ENCODE measurements at places on chromosomes 16 and 17. TPM values are rescaled to one million over a fixed set of nuclear protein-coding genes. Genes with fewer than 3 reads are reported as not detected.

The NOS2 gene
- total RNA-seq: 0.07 TPM

- H3K4me3 ChIP-seq: peak overlapping the region; percentile 55
- H3K36me3 ChIP-seq: no peaks in the 10 kb centered on the region
Observed at GRCh38 chr17:333626-334396, 18.8 kb downstream of the RPH3AL start.

- DNase-seq: peak; percentile 43
- peaks cover 65% of the 10 kb centered on the region for H3K4me1 ChIP-seq
- no peaks in the 10 kb centered on the region for H3K27me3 ChIP-seq
- H3K4me3 ChIP-seq: peak overlapping the region; percentile 95
- H3K27ac ChIP-seq: peak overlapping the region; percentile 97
Observed at GRCh38 chr16:2027024-2028010, 615 bp downstream of the NHERF2 start.

- no peaks in the 10 kb centered on the region for H3K27me3 ChIP-seq
- no peaks in the 10 kb centered on the region for H3K36me3 ChIP-seq
Observed at GRCh38 chr17:35784895-35785294, 10.5 kb downstream of the MMP28 start.

The RECQL5 gene
- 7.6 TPM for total RNA-seq

DNA sequence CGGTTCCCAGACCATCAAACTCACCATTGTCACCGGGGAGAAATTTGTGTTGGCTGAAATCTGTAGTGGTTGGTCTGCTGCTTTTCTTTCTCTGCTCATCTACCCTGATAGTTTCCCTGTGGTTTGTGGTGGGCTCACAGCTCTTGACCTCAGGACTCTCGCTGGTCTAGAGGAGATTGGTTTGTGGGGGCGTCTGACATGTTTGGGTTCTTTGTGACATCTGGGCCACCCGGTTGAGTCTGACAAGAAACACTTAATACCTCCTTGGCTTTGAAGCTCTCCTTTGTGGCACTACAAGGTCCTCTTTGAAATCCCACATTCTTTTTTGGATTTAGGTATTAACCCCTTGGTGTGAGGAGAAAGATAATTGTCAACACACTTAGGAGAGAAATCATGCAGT is 662.0 kb downstream of the WWOX start:
- no peaks in the 10 kb centered on the region for H3K4me1 ChIP-seq
- no peak overlapping the region for H3K27ac ChIP-seq
- DNase-seq: no peak

GRCh38 chr16:67811899-67812298 is 5.2 kb downstream of the TSNAXIP1 start:
- no peak for DNase-seq
- H3K36me3 ChIP-seq: no peaks in the 10 kb centered on the region
- H3K4me3 ChIP-seq: no peak overlapping the region
- H3K4me1 ChIP-seq: peaks cover 6% of the 10 kb centered on the region

The CMTM2 gene
- total RNA-seq: not detected

The SLC12A3 gene
- not detected for total RNA-seq

The TSPAN10 gene
- not detected for total RNA-seq

The ZSWIM7 gene
- 31.0 TPM for total RNA-seq

- no peak for DNase-seq
- no peaks in the 10 kb centered on the region for H3K36me3 ChIP-seq
- no peak overlapping the region for H3K4me3 ChIP-seq
- no peaks in the 10 kb centered on the region for H3K27me3 ChIP-seq
- no peaks in the 10 kb centered on the region for H3K4me1 ChIP-seq
Observed at GRCh38 chr16:76579277-76579922, 302.2 kb downstream of the CNTNAP4 start.

GRCh38 chr17:67942810-67943209 is 53.5 kb downstream of the C17orf58 start:
- H3K27ac ChIP-seq: no peak overlapping the region
- H3K4me3 ChIP-seq: no peak overlapping the region
- H3K4me1 ChIP-seq: no peaks in the 10 kb centered on the region
- no peaks in the 10 kb centered on the region for H3K27me3 ChIP-seq
- no peak for DNase-seq

DNA sequence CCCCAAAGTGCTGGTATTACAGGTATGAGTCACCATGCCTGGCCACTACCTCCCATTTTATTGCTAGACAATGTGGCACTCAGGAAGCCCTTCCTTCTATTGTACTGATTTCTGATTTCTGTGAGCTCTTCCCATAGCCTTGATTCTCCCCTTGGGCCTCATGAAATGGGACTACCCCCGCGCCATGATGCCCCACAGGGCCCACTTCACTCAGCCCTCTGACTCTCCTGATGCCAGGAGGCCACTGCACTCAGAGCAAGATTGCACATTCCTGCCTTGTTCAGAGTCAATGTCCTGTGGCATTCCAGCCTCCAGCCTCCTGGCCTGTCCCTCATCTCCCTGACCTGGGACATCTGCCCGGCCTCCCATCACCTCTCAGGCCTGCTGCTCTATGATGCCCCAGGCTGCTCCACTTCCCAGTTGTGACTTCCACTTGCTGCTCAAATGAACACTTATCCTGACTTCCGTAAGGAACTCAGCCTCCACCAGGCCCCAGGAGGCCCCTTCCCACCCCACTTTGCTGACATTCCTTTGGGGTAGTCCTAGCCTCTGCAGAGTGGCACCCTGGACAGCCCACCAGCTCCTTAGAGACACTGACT is 66.6 kb upstream of the KSR1 start:
- H3K27ac ChIP-seq: no peak overlapping the region
- DNase-seq: no peak
- H3K36me3 ChIP-seq: no peaks in the 10 kb centered on the region
- no peak overlapping the region for H3K4me3 ChIP-seq

GRCh38 chr17:7651665-7652387 is 1.1 kb downstream of the ATP1B2 start:
- peak; percentile 45 for DNase-seq
- H3K36me3 ChIP-seq: no peaks in the 10 kb centered on the region
- H3K27me3 ChIP-seq: peaks cover 18% of the 10 kb centered on the region
- H3K4me1 ChIP-seq: peaks cover 13% of the 10 kb centered on the region
- H3K4me3 ChIP-seq: peak overlapping the region; percentile 61

DNA sequence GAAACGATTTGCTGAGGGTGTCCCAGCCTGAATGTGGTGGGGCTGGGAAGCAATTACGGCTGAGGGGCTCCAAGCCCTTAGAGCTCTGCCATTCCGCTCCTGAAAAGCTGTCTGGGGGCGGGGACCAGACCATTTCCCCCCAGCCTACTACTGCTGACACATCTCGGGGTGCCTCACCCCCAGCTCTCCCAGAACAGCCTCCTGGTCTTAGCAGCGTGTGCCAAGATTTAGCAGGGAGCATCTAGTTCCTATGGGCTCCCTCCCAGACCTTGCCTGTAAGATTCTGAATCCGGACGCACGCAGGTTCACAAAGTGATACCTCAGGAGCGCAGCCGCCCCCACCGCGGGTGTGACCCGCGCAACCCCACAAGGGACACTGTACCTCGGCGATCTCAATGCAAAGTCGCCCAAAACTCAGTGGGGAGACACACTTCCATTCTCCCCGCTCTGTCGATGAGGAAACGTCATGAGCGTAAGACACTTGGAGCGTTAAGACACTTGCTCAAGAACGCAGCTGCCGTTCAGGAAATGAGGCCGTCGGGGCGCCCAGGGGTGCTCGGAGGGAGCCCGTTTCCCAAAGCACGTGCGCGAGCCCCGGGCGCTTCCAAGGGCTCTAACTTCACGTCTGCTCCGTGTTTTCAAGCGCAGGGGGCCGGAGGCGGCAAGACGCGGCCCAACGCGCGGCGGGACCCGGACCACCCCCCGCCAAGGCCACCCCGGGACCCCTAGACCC is 629 bp downstream of the GEMIN4 start:
- no peak for DNase-seq
- peaks cover 23% of the 10 kb centered on the region for H3K4me1 ChIP-seq

GRCh38 chr17:12736526-12736925 is 52.8 kb upstream of the ARHGAP44 start:
- H3K4me3 ChIP-seq: no peak overlapping the region
- H3K27ac ChIP-seq: peak overlapping the region; percentile 93
- peaks cover 13% of the 10 kb centered on the region for H3K4me1 ChIP-seq
- DNase-seq: no peak
- H3K36me3 ChIP-seq: peaks cover 6% of the 10 kb centered on the region

DNA sequence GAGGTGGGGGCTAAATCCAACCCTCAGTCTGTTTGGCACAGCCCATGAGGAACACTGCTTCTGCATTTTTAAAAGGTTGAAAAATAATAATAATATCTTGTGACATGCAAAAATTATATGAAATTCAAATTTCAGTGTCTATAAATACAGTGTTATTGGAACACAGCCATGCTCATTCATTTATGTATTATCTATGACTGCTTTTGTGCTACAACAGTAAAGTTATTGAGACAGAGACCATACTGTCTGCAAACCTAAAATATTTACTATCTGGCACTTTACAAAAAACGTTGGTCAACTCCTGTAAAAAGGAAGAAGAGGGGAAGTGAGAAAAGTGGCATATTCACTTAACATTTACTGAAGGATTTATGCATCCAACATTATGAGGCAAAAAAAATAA is 3.1 kb downstream of the ABCA5 start:
- peaks cover 15% of the 10 kb centered on the region for H3K4me1 ChIP-seq
- no peaks in the 10 kb centered on the region for H3K27me3 ChIP-seq
- H3K27ac ChIP-seq: no peak overlapping the region
- no peak for DNase-seq
- no peaks in the 10 kb centered on the region for H3K36me3 ChIP-seq

The ZNF771 gene
- total RNA-seq: 11.4 TPM

DNA sequence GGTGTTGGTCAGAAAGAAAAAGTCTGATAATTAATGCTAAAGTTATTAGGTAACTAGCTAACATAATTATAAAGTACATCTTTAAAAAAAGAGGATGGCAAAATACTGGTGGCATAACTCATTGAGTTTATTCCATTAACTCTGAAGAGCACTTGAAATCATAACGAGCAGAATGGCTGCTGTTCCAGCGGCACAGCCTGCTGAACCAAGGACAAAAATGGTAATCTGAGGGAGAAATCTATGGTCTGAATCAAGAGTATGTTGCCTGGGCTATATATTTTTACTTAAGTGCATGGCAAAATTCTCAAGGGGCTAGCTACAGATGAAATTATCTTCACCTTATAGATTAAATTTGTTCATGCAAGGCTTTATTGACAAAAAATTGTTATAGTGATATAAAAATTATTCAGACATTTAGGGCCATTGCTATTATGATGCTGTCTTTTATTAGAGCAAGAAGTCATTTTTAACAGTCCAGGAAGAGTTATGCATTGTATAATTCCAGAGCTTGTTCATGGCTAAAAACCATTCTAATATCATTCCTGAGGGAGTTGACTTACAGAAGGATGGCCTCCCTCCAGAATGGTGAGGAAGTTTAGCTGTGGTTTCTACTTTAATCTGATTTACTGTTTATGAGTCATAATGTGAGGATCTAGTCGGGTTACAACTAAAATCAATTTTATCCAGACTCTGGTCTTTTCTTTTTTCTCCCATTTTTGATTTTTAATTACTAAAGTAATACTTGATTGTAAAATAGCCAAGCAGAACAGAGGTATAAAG is 41.4 kb upstream of the ANKFN1 start:
- H3K27ac ChIP-seq: no peak overlapping the region
- no peak overlapping the region for H3K4me3 ChIP-seq
- no peak for DNase-seq
- H3K4me1 ChIP-seq: no peaks in the 10 kb centered on the region

The TMED6 gene
- 0.76 TPM for total RNA-seq

The SYT17 gene
- total RNA-seq: 0.57 TPM

DNA sequence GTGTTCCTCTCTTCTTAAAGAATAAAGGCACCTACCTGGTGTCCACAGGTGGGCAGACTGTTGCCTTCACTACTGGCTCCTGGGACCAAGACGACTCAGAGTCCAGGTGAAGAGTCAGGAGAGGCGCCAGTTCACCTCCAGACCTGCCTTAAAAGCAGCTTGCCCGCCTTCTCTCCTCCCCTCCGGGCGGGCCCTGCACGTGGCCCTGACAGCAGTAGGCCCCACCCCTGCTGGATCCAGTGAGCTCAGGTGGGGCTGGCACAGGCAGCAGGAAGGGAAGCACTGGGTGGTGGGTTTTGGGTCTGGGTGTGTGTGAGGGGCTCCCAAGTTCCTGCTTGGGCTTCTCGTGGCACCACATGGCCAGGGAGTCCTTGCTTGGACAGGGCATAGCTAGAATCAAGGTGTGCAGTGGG is at the start of gene TNS4:
Gene TNS4, minus strand, starts transcription at position 125 of the 413 bp plus-strand sequence. CDS start 5,198 bp downstream, outside the sequence.
- H3K4me3 ChIP-seq: no peak within 1 kb of the TSS
- no peak within 1 kb of the TSS for H3K27ac ChIP-seq
- DNase-seq: no peak
- peaks cover 18% of the 10 kb centered on the region for H3K4me1 ChIP-seq
- H3K27me3 ChIP-seq: no peaks in the 10 kb centered on the region

DNA sequence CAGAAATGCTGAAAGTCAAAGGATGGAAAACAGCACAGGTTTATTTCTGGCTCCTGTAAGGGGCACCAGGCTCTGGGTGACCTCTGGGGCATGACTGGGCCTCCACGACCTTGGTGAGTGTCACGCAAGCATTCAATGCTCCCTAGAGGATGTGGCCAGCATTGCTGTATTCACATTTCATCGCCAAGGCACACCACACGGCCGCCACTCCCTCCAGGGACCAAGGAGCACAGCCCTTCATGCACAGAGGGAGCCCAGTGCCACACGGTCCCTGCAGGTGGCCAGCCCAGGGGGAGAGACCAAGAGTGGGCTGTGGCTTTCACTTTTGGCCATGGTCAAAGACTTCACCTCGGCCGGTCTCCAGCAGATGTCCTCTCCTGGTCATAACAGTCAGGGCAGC is 137.4 kb upstream of the TNRC6C start:
- H3K27me3 ChIP-seq: no peaks in the 10 kb centered on the region
- H3K4me1 ChIP-seq: peaks cover 11% of the 10 kb centered on the region
- no peak overlapping the region for H3K27ac ChIP-seq
- H3K4me3 ChIP-seq: no peak overlapping the region
- DNase-seq: peak; percentile 73

- no peak overlapping the region for H3K27ac ChIP-seq
- peaks cover 18% of the 10 kb centered on the region for H3K36me3 ChIP-seq
- H3K27me3 ChIP-seq: no peaks in the 10 kb centered on the region
- DNase-seq: no peak
Observed at GRCh38 chr16:56848955-56849689, 15.9 kb upstream of the SLC12A3 start.

DNA sequence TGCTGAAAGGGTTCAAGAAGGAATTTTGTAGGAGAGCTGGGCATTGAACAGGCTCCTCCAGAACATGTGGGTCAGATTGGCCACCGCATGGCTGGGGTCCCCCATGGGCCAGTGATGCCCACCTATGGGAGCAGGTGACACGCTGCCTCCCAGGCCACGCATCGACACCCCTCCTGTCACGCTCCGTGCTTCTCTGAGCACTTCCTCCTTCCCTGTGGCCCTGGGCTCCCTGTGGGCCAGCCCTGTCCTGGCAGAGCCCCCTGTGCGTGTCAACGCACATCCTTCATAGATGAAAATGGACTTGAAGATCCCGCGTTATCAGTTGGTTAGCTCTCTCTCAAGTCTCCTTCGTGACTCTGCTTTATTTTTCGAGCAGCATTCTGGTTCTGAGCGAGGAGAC is 160.3 kb downstream of the RPTOR start:
- no peaks in the 10 kb centered on the region for H3K4me1 ChIP-seq
- no peak overlapping the region for H3K4me3 ChIP-seq
- no peaks in the 10 kb centered on the region for H3K36me3 ChIP-seq
- no peaks in the 10 kb centered on the region for H3K27me3 ChIP-seq
- no peak overlapping the region for H3K27ac ChIP-seq
